ENCODE measurements at places on chromosomes 7 and 10.

DNA sequence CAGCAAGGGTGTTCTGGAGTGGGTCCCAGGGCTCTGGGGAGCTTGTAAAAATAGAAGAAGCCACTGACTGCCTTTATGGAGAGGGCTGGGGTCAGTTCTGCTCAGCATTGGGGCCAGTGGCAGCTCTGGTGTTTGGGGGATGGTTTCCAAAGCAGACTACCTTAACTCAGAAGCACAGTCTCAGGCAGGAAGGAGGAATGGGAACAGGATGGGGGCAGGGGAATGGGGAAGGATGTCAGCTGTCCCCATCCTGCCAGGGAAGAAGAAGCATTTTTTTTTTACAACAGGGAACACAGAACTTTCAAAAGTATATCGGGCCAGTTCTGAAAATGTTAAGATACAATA lies 28.8 kb downstream of the TSPAN15 start:
- no peak for DNase-seq

DNA sequence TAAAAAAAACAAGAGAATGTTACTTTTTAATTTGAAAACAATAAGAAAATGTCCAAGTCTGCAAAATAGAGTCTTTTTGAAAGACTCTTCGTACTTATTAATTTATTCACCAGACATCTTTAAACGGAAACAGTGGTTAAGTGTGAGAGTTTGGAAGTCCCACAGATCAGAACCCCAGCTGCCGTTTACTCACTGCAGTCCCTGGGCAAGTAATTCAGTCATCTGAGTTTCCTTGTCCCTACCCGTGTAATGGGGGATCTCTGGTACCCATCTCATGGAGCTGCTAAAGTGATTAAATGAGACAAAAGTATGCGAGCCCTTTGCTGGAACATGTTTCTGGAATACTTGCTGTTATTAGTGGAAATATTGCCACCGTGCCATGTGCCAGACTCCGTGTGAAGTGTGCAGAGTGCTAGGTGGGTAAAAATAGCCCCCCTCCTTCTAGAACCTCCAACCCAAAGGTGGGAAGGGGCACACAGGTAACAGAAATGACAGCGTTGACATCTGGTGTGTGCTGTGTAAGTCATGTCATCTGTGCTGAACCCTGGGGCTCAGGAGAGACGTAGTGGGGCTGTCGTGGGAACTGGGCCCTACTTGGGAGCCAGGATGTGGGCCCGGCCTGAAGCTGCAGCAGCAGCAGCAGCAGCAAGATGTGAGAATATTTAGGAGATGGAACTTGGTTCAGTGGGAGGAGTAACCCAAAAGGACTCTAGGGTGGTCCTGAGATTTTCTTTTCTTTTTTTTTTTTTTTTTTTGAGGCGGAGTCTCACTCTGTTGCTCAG lies 140.5 kb downstream of the CUX1 start:
- no peak for DNase-seq

DNA sequence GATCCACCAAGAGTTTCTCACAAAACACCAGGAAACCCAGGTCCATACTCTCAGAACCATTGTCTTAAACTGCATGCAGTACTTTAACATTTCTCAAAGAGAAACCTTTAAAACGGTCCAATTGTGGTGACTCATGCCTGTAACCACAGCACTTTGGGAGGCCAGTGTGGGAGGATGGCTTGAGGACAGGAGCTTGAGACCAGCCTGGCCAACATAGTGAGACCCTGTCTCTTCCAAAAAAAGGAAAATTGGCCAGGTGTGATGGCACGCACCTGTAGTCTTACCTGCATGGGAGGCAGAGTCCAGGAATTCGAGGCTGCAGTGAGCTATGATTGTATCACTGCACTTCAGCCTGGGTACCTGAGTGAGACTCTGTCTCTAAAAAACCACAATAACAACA lies 97.5 kb upstream of the OIT3 start:
- DNase-seq = no peak

GRCh38 chr10:60846173-60846572 lies 67.9 kb downstream of the CDK1 start:
- DNase-seq = no peak

- no peak for DNase-seq
Observed at GRCh38 chr7:26686448-26686981, 177.9 kb downstream of the SKAP2 start.

DNA sequence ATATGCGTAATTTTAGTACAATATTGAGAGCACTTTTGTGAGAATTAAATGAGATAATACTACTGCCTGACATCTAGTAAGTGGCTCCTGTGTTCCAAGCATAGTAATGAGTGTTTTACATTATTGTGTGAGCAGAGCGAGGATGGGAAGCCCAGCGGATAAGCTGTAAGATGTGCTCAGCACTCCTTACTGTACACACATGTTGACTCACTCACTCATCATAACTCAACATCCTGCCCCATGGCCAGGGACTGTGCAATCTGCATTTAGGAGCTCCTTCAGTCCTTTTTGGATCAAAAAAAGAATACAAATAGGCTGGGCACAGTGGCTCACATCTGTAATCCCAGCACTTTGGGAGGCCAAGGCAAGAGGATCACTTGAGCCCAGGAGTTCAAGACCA lies 72.9 kb upstream of the NEBL start:
- DNase-seq = no peak

- no peak for DNase-seq
Observed at GRCh38 chr10:19977097-19977521, 160.9 kb downstream of the PLXDC2 start.

- no peak for DNase-seq
Observed at GRCh38 chr7:124918662-124919061, 11.0 kb downstream of the POT1 start.

- no peak for DNase-seq
Observed at GRCh38 chr7:70072220-70072619, 473.9 kb downstream of the AUTS2 start.

- no peak for DNase-seq
Observed at GRCh38 chr10:20363684-20364083, 533.4 kb downstream of the NEBL start.

DNA sequence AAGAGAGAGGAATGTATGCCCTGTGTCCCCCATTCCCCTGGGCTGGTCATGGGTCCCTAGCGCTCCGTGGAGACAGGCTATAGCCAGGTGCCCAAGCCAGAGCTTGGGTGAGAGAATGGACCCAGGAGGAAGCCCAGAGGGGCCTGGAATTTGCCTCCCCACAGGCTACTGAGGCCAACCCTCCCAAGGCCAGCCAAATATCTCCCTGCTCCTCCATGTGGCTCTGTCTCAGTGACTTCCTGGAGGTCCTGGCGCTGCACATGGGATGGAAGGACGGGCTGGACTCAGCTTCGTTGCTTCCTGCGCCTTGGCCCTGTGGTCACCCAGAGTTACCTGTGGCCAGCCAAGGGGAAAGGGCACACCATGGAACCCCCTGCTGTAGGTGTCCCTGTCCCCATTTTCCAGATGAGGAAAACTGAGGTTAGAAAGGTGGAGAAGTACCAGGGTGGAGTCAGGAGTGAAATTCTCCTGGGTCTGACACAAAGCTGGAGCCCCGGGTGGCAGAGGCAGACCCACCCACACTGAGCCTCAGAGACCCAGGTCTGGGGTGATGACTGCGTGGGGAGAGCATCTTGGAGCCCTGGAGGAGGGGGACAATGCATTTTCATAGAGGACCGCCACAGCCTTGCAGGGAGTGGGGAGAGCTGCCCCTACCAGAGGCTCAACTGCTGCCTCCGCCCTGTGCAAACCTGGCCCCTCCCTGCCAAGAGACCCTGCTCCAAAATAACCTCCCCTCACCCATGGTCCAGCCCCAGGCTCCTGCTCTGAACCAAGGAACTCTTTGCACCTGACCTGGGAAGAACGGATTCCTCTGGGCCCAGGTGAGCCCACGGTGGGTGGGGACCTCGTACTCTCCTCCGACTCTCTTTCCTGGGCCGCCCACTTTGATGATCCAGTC lies 42.6 kb downstream of the TMEM270 start:
- DNase-seq = no peak

DNA sequence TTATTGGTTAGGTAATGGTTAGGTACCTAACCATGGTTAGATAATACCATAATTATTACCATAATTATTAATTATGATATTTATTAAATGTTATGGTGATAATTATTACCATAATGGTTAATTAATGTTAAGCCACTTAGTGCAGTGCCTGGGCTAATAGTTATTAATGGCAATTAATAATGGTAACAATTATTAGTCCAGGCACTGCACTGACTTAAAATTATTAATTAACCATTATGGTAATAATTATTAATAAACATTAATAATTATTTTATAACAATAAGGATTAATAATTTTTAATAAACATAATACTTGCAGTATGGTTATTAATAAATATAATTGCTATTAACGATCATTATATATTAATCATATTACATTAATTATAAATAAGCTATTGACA lies 604.0 kb downstream of the CALN1 start:
- DNase-seq = no peak

DNA sequence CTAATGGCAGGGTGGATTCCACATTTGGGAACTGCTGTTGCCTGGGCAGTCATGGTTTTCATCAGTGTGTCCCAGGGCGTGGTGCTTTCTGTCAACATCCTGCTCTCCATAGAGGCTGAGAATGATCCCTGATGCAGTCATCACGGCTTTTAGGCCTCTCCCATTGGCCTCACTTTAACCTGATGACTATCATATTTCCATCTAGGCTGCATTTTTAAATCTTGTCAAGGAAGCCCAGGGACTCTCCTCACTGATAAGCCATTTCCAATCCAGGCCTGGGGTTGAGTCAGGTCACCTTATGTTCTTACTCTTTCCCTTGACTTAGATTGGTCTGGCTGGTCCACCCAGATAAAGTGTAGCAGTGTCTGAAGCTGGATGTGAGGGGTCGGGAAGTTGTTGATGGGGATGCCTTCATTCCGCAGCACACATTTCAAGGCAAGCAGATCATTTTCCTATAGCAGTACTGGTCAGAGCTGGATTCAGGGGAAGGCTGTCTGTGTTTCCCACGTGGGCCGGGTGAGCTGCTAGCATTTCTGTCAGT lies 177.0 kb downstream of the AUTS2 start:
- no peak for DNase-seq

DNA sequence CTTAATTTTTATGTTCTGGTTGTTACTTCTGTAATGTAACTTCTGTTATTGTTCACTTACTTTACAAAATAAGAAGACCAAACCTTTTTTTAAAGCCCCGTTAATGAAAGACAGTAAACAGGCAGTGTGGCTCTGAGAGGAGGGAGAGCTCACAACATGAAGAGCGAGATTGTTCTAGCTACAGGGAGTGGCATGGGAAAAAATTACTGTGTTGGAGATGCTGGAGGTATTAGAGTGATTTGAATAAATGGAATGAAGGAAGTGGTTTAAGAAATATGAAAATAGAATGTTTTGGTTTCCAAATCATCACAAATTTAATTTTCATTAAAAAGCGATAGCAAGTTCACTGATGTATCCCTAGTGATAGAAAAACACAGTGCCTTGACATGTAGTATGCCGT lies 31.8 kb downstream of the REEP3 start:
- no peak for DNase-seq

DNA sequence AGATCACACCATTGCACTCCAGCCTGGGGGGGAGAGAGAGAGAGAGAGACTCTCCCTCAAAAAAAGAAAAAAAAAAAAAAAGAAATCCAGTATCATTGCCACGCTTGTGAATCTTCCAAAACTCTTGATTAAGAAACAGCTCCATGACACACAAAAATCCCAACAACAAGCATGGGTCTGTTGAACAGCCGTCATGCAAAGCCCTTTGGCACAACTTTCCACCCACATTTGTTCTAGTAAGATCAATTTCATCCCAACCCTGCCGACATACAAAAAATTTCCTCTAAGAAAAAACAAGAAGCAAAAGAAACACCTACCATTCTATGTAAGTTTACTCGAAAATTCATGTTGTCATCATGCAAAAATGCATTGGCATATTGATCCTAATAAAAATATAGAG lies 62.8 kb downstream of the ARMH3 start:
- DNase-seq = no peak

GRCh38 chr10:69845574-69846292 lies 44.0 kb downstream of the COL13A1 start:
- DNase-seq = no peak

- DNase-seq = no peak
Observed at GRCh38 chr7:13153742-13154141, 466.3 kb downstream of the ARL4A start.

DNA sequence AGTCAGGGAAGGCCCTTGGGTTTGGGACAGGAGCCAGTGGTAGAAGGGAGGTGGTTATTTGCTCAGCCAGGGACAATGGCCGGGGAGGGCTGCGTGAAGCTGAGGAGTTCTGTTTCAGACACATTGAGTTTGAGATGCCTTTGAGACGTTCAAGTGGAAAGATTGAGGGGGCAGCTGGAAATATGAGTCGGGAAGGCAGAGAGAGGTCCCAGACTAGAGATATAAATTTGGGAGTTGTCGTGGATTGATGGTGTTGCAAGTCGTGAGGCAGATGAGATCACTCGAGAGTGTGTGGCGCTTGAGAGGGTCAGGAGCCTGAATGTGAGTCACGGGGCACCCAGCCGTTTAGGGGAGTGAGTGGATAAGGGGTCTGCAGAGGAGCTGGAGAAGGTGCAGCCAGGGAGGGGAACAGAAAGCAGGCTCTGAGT lies 73.3 kb downstream of the ZMIZ1 start:
- no peak for DNase-seq

DNA sequence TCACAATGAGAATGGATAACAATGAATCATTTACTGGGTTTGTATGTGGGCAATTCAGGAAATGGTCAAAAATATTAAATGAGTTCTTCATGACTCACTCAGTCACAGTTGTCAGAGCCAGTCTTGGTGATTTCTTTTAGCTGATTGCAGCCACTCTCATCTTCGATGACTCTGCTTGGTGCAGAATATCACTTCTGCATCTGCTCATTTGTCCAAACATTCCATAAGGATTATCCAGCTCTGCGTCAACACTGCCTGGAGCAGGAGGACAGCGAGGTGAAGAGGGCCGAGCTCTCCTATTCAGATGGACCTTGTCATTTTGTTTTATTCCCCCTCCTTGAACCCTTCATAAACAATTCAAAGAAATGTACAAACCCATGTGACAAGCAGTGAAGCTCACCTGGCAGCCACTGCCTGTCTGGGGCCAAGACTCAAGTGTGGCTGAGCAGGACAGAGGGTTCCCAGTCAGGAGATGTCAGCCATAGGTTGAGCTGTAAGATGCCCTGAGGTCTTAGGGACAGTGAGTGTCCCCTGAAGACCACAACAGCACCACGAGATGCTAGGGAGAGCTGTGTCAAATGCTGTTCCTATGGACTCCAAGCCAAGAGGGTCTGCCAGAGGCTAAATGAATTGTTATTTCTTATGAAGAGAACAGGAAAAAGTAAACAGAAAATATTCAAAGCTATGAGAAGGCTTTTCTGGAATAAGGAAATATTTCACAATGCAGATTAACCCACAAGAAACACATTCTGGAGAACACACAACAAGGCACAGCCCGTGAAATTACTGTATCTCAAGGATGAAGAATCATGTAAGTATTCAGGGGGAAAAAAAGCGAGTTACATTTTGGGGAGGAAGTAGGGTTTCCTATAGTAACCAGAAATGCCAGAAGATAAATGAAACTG lies 33.1 kb upstream of the EGFR start:
- DNase-seq = no peak

GRCh38 chr7:148050492-148051158 lies 539.9 kb upstream of the C7orf33 start:
- no peak for DNase-seq
